ENCODE measurements at places on chromosomes 2 and 18.
A peak's percentile ranks its signal among the peaks of the same experiment; 100 is the strongest.

DNA sequence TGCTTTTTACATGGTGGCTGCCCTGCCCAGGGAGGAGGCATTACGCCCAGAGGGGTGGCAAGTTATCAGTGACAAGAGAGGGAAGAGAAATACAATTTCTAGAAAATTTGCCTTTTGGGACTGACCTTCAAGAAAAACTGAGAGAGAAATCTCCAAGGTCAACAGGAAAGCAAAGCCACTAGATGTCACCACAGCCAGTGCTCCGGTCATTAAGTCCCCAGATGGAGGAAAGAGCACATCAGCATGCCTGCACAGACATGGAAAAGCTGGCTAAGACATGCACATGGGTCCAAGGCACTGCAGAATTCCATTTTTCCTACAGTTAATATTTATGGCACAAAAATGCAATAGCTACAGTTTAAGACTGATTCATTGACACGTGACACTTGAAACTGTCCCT, 21.0 kb downstream of the FHL2 start:
- no peak for DNase-seq

GRCh38 chr2:145410086-145410485, 890.2 kb upstream of the ZEB2 start:
- DNase-seq, result no peak

DNA sequence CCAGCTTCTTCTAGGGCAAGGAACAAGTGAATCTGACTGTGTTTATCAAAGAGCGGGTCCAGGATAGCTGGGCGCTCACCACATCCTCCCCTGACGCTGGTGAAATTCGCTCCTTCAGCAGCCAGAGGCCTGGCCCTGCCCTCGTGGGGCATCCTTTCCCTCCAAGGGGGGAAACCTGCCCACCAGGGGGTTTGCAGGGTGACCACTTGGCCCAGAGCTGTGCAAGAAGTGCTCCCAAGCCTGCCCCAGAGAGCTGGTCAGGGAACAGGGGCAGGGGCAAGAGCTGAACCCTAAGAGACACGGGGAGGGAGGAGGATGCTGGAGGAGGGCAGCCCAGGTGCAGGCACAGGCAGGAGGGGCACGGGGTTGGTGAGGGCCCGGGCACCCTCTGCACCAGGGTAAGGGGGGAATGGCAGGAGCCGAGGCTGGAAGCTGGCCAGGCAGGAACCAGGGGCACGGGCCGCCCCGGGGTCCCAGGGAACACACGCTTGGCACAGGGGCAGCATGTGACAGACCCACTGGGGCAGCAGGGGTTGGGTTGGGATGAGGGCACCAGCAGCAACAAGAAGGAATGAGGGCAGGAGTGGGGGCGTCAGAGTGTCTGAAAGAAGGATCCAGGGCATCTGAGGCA, 2.8 kb upstream of the GPR55 start:
- DNase-seq, result no peak

- peak; percentile 48 for DNase-seq
These were observed 78.0 kb downstream of the UPP2 start for GRCh38 chr2:158179660-158180059.

DNA sequence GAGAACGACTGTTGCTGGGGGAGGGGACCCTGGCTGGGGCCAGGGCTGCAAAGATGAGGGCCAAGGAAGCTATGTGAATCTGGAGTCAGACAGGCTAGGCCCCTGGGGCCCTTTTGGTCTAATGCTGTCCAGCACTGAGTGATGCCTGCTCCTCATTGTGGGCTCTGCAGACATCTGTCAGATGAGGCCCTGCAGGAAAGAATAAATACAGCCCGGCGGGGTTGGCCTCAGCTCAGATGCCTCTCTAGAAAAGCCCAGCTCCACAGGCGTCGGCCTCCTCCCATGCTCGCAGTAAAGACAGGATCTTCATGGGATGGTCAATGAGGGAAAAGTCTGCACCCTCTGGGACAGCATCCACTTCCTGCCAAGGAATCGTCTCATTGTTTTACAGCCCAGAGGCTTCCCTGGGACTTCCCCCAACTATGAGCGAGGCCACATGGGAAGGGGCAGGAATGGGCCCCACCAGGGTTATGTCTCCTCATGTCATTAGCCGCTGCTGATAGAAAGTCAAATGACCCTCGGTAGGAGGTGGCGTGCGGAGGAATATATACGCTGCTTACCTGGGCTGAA, 125.8 kb upstream of the GLI2 start:
- DNase-seq, result no peak

DNA sequence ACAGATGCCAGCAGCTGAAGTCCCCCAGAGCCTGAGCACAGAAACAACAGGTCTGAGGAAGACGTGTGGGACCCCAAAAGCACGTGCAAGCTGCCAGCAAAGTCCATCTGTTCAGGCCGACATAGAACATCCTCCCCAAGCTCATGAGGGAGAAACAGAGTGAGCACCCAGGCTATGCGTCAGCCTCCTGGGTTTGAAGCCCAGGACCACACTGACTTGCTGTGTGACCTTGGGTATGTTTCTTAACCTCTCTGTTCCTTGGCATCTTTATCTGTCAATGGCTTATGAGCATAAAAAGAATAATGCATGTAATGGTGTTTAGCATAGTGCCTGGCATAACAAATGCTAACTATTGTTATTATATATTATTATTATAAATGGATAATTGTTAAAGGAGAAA, 40.3 kb downstream of the COL4A4 start:
- no peak for DNase-seq

GRCh38 chr2:235234736-235235135, 259.1 kb upstream of the AGAP1 start:
- DNase-seq, result peak; percentile 57

DNA sequence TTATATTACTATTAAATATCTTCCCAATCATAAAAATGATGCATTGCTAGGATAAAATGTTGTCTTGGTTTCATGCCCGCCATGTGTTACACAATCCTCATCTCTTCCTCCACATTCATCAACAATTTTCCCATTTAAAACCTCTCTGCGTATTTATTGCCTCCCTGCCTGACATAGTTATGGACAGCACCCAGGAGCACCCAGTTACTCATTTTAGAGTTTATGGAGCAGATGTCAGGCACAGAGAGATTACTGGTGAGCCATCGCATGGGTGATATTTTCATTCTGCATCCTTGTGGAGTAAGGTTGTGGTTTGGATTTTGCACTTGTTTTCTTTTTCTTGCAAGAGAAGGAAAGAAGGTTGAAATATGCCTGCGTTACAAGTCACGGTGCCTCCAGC, 116.7 kb upstream of the NPAS2 start:
- DNase-seq, result no peak

DNA sequence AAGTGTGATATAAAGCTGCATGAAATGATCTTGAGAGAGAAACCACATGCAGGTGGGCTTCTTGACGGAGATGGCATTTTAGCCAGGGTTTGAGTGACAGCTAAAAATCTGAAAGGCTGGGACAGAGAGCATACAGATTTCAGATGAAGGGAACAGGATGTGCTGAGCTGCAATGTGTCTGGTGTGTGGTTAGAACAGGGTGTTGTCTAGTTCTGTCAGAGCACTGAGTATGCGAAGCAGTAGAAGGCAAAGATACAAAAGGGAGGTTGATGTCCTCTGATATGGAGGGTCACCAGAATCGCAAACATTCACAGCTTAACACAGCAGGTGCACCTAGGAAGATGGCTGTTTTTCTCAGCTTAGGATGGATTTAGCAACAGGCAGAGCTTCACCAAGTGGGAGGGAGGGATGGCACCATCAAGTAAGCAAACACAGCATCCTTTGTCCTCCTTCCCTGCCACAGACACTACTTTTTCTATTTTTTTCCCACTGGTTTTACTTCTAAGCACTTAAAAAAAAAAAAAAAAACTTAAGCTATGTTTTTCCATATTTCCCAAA, 182.5 kb downstream of the TMX3 start:
- DNase-seq, result no peak

DNA sequence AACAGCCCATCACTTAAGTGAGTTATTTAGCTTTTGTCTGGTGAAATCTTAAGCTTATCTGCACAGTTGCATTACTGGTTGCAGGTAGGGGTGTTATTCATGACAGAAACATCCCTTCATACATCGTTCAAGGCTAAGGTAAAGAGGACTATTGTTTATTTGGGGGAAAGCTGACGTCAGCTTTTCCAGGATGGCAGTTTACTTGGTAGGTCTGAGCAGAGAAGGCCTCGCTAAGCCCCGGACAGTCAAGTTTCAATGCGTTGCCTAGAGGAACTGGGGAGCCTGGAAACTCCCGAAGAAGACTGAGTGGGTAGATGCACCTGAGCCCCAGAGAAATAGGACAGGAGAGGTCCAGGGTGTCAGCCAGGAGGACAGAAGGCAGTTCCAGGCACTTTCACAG, 2.2 kb downstream of the RNU4ATAC start:
- no peak for DNase-seq

DNA sequence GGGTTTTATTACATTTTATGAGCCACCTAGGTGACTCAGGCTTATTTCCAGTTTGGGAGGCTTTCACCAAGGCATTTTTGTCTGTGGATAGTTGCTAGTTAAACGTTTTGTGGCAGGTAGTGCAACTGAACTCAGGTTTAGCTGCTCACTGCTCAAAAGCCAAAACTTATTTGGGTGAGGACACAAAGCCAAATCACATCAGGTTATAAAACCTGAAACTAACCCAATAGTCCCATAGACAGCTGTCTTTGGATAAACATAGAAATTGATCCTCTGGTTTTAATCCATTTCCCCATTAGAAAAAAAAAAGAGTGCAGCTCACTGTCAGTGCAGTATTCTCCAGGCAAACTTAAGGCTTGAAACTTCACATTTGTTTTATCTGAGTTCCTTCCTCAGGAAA, 362.6 kb upstream of the TFPI start:
- no peak for DNase-seq

- peak; percentile 39 for DNase-seq
These were observed 1.2 kb downstream of the CABLES1 start for GRCh38 chr18:23136326-23137096.

DNA sequence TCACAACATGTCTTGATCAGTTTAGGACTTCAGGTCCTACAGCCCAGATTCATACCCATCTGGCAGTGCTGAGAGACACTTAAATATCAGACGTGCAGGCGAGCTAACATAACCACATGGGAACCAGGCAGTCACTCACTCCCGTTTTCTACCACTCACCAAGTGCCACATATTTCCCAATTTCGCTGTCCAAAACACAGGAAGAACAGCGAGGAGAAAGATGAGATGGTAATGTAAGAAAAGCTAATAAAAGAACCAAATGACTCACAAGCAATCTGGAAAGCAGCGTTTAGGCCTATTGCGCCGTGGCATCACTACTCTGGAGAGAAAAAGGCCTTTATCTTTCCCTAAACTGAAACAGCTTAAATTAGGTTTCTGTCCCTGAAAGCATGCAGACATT, 647.8 kb upstream of the SLC39A10 start:
- DNase-seq, result peak; percentile 18

GRCh38 chr18:78641689-78642231, 337.9 kb upstream of the SALL3 start:
- DNase-seq, result no peak

- DNase-seq, result no peak
These were observed 622.6 kb downstream of the LRP1B start for GRCh38 chr2:141508086-141508752.

DNA sequence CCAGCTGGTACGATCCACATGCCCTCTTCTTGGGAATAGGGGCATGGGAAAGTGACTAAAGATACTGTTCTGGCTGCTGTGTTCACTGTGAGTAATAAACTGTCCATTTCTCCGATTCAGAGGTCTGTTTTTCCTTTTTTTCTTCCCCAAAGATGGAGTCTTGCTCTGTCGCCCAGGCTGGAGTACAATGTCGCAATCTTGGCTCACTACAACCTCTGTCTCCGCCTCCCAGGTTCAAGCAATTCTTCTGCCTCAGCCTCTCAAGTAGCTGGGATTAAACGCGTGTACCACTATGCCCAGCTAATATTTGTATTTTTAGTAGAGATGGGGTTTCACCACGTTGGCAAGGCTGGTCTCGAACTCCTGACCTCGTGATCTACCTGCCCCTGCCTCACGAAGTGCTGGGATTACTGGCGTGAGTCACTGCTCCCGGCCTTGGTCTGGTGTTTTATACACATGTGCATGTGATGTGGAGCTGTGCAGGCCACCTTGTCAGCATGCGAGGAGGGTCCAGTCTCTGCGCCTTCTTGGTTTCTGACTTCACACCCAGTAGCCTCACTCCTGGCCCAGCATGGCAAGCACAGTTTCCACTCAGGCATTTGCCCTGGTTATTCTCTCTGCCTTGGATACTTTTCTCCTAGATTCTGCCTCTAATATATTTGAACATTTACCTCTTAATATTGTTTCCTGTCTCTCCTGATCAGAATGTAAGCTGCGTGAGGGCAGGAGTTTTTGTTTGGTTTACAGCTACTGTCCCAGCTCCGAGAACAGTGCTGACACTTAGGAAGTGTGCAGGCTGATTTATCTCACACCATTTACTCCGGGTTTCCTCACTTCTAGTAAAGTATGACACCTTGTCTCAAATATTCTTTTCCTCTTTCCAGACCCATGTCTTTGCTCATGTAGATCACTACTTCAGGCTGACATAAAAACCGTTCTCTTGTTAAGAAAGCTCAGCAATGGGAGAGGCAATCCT, 19.7 kb downstream of the PTPN18 start:
- DNase-seq, result peak; percentile 52

- peak; percentile 90 for DNase-seq
These were observed 458.6 kb downstream of the FBXO15 start for GRCh38 chr18:73688851-73689711.

GRCh38 chr18:51513517-51513916, 316.0 kb upstream of the MEX3C start:
- DNase-seq, result no peak

DNA sequence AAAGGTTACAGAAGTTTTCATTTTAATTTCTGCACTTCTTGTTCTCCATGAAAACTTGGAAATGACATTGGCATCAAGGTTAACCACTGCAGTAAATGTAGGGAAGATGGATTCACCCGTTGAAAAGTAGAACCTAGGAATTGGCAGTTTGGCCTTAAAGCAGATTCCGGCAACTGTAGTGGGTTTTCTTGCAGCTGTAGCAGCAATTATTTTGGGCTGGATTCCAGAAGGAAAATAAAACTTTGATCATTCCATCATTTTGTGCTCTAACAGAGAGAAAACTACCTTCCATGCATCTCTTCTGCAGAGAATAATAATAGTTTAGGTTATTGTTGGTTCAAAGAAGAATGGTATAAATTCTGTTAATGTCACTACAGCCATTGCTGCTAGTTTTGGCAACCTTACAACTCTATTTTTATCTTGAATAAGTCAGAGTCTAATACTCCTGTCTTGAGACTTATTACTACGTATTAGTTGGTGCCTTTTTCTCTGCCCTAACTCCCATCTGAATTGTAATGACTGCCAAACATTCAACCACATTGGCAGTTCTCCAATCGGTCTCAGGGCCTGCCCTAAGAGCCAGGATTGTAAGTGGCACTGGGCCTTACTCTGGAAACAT, 178.1 kb upstream of the PIEZO2 start:
- peak; percentile 50 for DNase-seq

Measured in fibroblast of pulmonary artery (primary cell).